ENCODE measurements at places on chromosomes 11 and 22.
A peak's percentile ranks its signal among the peaks of the same experiment; 100 is the strongest.

DNA sequence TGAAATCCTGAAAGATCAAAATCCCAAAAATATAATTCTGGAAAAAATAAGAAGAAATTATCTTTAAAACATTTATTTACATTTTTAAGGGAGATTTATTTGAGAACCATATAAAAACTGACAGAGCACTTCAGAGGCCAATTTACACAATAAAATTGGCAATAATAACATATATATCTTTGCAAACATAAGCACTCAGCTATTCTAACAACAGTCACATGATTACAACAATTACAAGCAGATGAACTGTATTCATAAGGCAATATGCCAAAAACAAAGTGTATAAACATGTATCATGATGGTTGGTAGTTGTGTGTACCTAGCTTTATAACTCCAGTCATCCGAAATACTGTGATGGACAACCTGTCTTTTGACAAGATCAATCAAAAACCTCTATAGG, 17.7 kb upstream of the RASSF10 start:
- no peak for DNase-seq

DNA sequence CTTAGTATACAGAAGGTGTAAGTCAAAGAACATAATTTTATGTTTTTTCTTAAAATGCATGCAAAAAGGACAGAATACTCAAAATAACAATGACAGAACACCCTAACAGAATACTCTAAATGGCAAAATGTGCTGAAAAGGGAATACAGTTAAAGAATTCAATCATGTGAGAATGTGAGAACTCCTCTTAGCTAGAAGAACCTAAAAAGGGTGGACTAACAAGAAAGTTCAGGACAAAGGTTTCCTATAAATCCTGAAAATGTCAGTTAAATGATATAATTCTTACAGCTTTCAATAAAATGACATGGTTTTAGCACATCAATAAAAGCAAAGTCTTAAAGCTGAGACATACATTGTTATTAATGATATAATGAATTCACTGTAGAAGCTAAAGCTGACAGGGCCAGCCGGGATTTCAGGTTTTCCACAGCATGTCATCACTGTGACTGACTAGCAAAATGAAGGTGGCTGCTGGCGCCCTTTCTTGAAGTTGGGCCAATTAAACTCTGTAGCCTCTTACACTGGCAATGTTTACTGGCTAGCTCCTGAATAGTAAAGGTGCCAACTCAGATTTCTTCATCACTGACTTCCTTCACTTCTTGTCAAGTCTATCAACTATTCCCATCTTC, 244.4 kb downstream of the TTC28 start:
- no peak for DNase-seq

DNA sequence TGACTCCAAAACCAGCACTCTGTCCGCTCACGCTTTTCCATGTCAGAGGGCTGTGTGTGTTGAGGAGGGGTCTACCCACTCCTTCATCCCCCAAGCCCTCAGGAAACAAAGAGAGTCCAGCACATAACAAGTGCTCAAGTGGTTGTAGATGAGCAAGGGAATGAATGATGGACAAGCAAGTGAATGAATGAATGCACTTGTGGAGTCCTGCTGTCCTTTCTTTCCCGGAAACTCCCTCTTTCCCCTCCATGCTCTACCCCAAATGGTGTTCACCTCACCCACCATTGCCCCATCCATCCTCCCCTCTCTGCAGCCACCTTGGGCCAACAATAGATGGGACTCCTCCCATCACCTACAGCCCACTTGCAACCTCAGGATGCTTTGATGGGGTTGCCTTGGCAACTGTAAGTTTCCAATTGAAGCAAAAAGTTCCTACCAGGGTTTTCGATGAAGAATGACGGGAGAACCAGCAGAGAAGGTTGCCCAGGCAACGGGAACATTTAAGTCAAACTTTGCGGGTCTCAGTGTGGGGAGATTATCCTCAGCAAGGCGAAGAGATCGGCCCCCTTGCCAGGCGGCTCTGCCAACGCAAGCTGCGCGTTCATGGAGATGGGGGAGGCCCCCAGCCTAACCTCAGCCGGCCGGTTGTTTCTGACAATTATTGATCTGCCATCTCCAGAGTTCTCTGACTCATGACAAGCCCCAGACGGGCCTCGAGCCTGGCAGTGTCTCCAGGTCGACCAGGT, 51.1 kb downstream of the MCM5 start:
- DNase-seq = peak; percentile 86

GRCh38 chr11:100791103-100791502, 104.0 kb downstream of the ARHGAP42 start:
- DNase-seq = no peak

GRCh38 chr11:70894566-70895365, 357.6 kb downstream of the SHANK2 start:
- no peak for DNase-seq

GRCh38 chr11:114479331-114479730, 40.1 kb downstream of the REXO2 start:
- no peak for DNase-seq

- DNase-seq = peak; percentile 92
These were observed at the start of gene DENND5A for GRCh38 chr11:9265211-9266131. Gene DENND5A (minus strand): TSS chr11:9265350. CDS start chr11:9265069, 281 bp downstream.

DNA sequence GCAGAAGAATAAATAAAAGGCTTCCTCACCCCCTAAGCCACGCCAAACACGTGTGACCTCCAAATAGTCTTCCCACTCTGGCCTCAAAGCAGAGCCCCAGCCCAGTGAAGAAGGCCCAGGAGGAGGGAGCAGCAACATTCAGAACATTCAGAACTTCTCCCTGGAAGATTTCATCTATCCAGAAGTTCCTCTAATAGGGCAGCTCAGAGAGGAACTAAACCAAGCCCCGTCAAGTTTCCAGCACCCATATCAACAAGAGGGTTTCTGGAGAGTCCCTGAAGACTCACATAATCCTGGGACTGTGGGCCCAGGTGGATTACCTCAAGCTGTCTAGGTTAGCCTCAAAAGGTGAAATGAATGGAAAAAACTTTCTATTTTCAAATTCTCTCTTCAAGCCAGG, 39.4 kb downstream of the PC start:
- DNase-seq = no peak

- no peak for DNase-seq
These were observed 1.1 kb downstream of the SHANK2 start for GRCh38 chr11:71251151-71251721.
